ENCODE measurements at places on chromosomes 2 and 18. TPM values are rescaled to one million over a fixed set of nuclear protein-coding genes. Genes with fewer than 3 reads are reported as not detected.

GPR148 gene
- total RNA-seq: not detected

DPYSL5 gene
- not detected for total RNA-seq

SAG gene
- not detected for total RNA-seq

FRZB gene
- total RNA-seq: 17.1 TPM

SERPINB13 gene
- not detected for total RNA-seq

UNC80 gene
- total RNA-seq: 0.22 TPM

CTDP1 gene
- total RNA-seq: 15.7 TPM

ARHGAP28 gene
- total RNA-seq: 9.7 TPM

MEP1B gene
- not detected for total RNA-seq

FAP gene
- total RNA-seq: 10.4 TPM

NUP35 gene
- 21.1 TPM for total RNA-seq

PSMA8 gene
- not detected for total RNA-seq

SEMA4C gene
- 136 TPM for total RNA-seq

CELF4 gene
- 0.45 TPM for total RNA-seq

MEIS1 gene
- total RNA-seq: 18.0 TPM

SNX17 gene
- 79.1 TPM for total RNA-seq

TMEM214 gene
- total RNA-seq: 74.0 TPM

SNTG2 gene
- 4.4 TPM for total RNA-seq

Measured in sciatic nerve (tissue), 2 donors.